ENCODE measurements at places on chromosomes 6 and 20.

- no peak for DNase-seq
These were observed 39.8 kb upstream of the GCLC start for GRCh38 chr6:53584726-53585125.

GRCh38 chr6:727856-728255, 34.9 kb upstream of the EXOC2 start:
- DNase-seq: no peak

DNA sequence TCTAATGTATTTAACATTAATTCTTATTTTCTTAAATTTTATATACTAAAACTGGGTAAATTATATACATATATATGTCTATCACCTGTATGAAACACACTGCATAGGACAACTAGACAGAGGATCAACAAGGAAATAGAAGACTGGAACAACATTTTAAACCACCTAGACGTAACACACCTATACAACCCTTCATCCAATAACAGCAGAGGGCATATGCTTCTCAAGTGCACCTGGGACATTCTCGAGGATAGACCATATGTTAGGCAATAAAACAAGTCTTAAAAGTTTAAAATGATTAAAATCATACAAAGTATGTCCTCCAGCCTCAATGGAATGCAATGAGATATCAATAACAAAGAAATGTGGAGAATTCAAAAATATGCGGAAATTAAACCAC, 45.2 kb downstream of the RPP40 start:
- DNase-seq: no peak

DNA sequence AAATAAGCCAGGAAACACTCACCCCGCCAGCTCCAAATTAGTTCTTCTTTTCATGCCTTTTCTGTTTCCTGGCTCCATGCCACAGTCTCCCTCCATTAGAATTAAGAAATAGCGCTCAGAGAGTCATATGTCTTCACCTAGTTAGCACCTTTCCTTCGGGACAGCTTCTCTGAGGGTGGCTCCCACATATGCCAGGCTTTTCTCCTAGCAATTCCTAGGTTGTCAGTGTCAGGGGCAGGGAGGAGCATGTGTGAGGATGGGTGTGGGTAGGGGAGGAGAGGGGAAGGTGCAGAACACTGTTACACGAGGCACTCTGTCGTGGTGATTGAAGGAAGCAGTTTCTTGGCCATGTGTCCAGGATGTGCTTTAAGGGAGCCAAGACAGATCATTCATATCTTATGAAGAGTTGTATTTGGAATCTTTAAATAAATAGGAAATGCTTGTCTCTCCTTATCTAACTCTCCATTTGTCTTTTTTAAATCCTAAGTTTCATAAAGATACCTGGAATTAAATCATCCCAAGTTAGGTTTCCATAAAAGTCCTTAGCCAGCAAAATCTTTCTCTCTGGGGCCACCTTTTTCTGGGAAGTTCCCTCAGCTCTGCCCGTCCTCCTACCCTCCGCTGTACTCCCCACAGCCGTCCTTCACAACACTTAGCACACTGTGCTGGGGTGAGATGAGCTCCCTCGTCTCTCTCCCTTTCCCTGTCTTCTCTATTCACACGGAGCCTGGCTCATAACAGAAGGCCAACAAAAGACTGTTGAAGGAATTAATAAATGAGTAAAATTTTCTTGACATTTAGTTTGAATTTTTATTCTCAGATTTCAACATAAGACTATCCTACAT, 361.0 kb downstream of the CD83 start:
- DNase-seq: no peak

GRCh38 chr20:41497186-41497895, 120.8 kb downstream of the CHD6 start:
- DNase-seq: no peak

GRCh38 chr20:17965042-17965697, 3.4 kb downstream of the SNX5 start:
- DNase-seq: no peak

DNA sequence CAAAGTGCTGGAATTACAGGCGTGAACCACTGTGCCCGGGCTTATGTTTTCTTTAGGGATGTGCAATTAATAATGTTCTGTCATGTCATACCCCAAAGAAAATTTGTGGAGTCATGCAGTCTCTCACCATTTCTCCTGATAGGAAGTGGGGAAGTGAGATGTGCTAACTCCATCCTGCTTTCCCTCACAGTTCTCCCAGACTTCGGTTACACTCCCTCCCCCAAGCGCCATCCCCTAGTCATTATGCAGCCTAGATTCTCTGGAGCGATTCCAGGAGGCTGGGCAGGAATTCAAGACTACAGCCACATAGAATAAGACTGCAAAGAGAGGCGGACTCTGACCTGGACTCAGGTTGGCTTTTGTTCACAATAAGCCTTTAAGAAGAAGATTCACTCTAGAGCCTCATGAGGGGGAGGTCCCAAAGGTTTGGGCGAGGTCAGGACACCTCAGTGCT, 271.4 kb downstream of the ALDH8A1 start:
- DNase-seq: no peak

- DNase-seq: no peak
These were observed 41.3 kb upstream of the TRAF3IP2 start for GRCh38 chr6:111646942-111647341.

DNA sequence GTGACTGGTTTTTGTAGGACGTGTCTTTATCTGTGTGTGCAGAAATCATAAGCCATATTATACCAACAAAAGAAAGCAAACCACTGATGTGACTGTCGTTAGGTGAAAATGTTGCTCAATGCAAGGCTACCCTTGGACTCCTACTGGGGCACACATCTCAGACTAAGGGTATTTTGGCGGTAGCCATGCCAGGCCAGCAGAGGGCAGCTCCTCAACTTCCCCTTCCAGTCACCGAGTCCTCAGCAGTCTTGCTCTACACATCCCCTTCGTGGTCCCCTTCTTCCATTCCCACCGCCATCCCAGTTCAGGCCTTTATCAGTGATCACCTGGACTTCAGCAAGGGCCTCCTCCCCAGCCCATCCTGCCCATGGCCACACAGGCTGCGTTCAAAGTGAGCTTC, 113.7 kb upstream of the GGTLC1 start:
- DNase-seq: no peak

- DNase-seq: peak; percentile 15
These were observed 586.3 kb downstream of the HTR1B start for GRCh38 chr6:76876922-76877553.

GRCh38 chr6:126086560-126086959, 100.2 kb downstream of the TRMT11 start:
- no peak for DNase-seq

DNA sequence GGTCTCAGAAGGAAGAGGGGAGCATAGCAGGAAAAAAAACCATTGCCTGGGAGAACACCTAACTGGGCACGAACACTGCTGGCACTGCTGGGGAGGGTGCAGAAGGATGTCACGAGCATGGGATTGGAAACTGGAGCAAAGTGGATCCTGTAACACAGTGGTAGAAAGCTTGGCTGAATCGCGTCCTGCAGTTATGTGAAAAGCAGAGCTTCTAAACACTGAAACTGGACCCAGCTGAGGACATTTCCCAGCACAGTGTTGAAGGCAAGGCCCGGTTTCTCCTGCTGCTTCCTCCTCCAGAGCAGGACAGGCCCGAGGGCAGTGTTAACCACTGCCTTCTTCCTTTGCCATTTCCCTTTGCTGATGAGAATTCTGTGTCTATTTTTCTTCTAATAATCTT, 6.7 kb downstream of the APMAP start:
- no peak for DNase-seq

DNA sequence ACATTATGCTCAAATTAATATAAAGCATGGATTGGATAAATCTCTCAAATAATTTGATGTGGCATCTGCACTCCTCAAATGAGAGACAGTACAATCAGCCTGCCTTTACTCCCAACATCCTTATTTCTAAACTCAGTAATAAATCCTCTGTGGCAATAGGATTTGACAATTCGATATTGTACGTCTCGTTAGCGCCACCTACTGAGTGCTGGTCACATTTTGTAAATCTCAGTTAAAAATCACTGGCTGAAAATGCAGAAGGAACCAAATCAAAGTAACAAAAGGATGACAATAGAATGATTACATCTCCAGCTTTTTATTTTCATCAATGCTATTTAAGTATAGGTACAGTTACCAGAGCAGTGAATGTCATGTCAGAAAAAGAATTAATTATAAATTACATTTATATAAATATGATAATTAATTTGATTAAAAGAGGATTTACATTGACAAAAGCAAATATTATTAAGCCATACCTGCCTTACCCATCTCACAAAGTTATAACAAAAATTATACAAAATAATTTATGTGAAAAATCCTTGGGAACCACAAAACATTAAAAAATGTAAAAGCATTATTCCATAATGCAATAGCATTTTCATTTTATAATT, 20.2 kb upstream of the GJE1 start:
- no peak for DNase-seq

DNA sequence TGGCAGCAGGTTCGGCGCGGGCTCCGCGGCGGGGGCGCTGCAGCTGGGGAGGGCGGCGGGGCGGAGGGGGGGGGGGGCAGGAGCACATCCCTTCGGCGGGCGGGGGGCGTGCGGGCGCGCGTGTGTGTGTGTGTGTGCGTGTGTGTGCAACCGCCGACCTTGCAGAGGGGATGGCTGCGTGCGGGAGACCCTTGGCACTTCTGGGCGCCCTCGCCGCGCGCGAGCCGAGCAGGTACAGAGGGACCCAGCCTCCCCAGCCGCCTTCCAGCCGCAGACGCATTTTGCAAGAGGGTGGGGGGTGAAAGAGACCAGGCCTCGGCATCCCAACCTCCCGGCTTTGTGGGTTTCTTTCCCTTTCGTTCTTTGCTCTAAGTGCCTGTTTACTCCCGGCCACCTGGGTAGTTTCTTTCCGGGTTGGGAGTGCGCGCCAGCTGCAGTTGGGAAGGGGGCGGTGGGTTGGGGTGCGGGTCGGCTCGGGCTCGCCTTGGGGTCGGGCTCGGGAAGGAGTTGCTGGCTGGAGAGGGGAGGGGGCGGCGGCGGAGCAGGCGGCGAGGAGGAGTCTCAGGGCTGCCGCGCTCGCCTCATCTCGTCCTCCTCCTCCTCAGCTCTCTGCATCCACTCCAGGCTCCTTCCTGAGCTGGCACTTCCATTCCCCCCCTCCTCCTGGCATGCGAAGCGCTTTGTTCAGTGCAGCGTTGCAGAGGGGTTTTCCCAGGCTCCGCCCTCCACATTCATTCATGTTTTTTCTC, 620 bp downstream of the HIVEP1 start:
- peak; percentile 93 for DNase-seq

DNA sequence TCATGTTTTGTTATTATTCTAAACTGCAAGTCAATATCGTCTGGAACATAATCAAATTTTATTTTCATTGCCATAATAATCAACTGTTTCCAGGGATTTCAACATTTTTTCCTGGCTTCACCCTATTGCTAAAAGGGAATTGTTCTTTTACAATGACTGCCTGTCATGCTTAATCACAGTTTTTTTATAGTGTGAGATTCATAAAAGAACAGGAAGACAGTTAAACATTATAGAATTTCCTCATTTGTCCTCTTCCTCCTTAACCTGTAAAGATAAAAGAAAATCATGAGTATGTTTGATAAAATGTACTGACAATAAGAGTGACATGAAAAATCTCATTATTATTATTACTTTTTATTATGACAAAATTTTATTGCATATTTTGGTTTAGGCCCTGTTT, 73.3 kb upstream of the CENPW start:
- no peak for DNase-seq

DNA sequence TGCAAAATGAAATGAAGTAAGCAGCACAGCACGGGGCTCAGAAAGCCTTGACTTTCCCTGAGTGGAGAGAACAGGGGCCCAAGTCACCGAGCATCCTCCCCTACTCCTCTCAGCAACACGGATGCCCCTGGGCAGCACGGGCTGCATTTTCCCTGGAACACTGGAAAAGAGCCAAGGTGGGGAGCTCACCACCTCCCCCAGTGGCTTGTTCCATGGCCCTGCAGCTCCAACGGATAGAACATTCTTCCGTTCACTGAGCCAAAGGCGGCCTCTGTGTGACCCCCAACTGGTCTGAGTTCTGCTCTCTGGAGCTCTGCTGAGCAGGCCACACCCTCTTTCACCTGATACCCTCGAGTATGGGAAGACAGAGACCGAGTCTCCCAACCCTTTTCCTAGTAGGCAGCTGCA, 20.8 kb upstream of the EMILIN3 start:
- no peak for DNase-seq

- DNase-seq: no peak
These were observed 55.1 kb downstream of the MYLK4 start for GRCh38 chr6:2695454-2696095.

DNA sequence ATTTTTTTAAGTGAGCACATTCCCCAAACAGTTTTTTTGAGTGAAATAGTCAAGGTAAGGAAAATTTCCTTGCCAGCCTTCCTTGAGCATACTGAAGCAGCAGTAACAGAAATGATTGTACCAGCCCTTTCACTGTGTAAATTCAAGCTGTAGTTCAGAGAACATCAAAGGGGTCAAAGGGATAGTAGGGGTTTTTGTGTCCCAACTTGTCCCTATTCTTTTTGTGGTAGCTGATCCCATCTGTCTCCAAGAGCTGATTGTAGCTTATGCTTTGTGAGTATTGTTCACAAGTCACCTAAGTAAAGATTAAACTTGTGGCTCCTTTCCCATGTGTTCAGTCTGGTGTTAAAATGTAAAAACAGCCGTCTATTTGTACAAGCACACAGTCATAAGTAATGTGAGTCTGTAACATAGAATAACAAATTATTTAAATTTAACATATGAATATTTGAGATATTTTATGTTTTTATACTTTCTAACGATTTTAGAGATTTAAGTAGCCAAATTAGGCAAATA, 185.0 kb downstream of the CENPW start:
- no peak for DNase-seq

DNA sequence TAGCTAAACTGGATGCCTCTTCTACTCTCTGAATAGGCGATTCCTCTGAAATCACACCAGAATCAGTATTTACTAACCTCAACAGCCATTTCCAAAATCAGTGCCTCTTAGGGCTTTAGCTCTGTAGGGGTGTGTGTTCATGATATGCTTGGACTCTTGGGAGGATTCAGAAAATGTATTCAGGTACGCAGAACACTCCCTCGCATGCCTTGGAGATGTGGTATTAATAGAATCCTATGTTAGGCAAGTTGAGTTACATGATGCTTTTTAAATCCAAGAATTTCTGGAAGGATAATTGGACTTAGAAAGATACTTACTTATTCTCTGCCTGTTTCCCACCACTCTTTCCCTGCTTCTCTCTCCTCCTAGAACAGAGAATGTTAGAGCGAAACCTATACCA, 31.8 kb upstream of the PBOV1 start:
- DNase-seq: no peak

DNA sequence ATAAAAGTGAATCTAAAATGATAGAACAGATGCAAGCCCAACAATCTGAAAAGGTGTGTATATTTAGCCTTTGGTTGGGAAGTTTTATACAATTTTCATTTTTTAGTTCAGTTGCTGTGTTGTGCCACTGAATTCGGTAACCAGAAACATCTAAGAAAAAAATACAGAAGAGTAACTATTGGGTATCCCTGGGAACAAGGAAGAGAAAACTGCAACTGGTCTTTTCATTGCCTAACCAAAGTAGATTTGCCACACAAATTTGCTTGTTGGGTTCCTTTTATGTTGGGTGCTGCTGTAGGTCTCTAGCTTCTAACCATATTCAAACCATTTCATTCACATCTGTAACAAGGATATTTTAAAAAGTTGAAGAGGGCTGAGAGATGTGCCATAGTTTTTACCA, 2.8 kb upstream of the TMEM30A start:
- DNase-seq: no peak

GRCh38 chr20:20393207-20394120, 25.6 kb downstream of the INSM1 start:
- peak; percentile 85 for DNase-seq
